Muscle of leg (tissue), 16 donors: ENCODE measurements at places on chromosomes 13 and 19.

- no peak for DNase-seq
These were observed 47.6 kb upstream of the CNMD start for GRCh38 chr13:52787235-52787634.

DNA sequence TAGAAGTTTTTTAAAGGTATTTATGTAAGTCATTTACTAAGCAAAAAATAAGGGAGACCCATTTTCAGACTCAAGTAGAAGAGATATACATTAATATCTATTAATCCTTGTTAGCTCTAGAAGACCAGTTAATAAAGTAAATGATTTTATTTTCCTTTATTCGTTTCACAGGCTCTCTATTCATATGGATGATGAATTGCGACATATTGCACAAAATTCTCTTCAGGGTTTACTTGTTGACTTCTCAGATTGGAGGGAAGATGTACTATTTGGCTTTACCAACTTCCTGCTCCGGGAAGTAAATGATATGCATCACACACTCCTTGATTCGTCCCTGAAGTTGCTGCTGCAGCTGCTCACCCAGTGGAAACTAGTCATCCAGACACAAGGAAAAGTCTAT lies 139.3 kb downstream of the FRY start:
- DNase-seq: no peak

DNA sequence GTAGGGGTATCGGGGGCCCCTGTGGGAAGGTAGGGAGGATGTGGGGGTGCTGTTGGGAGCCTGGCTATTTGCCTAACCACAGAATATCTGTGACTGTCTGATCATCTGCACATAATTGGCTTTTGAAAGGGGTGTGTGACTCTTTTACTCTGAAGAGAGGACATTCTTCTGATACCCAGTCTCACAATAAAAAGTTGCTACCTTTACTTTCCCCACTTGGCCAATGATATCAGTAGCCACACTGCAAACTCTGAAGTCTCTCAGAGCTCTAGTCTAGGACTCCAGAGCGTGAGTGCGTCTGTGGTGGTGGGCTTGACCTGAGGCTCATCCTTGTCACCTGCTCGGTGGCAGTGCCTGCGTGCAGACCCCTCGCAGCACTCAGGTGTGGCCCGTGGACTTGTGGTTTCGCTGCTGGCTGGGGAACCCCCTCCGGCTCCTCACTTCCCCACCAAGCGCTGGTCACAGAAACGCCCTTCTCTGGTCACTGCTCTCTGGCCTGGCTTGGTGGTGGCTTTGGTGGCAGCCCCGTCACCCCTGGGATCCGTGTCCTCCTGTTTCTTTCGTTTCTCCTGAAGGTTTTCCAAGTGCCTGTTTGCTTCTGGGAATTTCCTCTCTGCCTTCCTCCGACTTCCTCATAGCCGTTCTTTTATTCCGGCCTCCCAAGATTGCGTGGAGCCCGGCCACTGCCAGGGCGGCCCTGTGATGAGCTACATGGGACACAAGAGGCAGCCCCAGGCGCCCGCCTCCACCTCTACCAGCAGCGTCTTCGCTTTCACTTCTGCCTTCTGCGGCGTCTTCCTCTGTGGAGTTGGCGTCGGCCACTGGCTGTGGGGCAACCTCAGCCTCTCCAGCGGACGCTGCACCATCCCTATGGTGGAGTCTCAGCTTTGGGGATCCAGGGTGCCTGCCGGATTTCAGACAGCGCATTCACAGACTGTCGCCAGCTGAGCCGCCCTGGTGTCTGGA lies 78.0 kb downstream of the ATP11A start:
- peak; percentile 56 for DNase-seq

DNA sequence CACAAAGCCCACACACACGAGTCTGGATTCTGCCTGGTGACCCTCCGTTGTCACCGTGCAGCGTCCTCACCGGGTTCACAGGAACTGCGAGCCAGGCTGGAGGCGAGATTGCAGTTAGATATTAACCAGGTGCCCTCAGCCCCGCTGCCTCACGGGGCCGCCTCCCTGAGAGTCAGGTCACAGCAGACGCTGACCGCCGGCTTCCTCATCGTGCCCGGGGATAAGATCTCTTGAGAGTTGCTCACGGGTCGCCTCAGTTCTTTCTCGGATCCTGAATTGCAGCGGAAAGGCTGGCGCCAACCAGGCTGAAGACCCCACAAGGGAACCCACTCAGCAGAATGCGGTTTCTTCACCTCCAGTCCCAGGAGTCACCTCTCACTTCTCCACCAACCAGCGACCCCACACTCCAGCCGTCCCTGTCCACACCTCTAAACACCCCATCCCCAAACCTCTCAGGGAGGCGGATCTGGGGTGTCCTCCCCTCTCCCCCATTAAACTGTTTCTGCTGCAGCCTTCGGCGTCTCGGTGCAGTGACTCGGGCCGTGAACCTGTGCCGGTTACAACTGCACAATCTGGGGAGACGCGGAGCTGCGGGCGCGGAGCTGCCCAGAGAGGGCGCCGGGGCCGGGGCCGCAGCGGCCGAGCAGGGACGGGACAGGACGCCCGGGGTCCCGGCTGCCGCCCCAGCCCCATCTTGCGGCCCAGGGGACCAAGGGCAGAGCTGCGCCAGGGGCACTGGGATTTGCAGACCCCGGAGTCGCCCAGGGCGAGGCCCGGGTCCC lies 591 bp downstream of the ZNF823 start:
- DNase-seq: peak; percentile 43

DNA sequence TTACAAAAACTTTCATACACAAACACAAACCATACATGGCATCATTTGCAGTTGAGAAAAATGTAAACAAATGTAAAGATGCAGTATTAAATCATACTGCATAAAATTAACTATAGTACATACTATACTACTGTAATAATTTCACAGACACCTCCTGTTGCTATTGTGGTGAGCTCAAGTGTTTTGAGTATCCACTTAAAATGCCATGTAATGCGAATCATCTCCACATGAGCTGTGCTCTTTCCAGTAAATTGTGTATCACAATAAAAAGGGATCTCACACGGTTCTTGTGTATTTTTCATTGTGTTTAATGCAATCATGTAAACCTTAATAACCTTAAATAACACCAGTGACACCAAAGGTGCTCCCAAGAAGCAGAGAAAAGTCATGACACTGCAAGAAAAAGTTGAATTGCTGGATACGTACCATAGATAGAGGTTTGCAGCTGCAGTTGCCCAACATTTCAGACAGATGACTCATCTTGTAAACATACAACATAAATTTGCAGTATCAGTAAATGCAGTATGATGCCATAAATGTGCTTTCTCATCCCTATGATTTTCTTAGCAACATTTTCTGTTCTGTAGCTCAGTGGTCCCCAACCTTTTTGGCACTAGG lies 166.6 kb downstream of the RAP2A start:
- DNase-seq: no peak

DNA sequence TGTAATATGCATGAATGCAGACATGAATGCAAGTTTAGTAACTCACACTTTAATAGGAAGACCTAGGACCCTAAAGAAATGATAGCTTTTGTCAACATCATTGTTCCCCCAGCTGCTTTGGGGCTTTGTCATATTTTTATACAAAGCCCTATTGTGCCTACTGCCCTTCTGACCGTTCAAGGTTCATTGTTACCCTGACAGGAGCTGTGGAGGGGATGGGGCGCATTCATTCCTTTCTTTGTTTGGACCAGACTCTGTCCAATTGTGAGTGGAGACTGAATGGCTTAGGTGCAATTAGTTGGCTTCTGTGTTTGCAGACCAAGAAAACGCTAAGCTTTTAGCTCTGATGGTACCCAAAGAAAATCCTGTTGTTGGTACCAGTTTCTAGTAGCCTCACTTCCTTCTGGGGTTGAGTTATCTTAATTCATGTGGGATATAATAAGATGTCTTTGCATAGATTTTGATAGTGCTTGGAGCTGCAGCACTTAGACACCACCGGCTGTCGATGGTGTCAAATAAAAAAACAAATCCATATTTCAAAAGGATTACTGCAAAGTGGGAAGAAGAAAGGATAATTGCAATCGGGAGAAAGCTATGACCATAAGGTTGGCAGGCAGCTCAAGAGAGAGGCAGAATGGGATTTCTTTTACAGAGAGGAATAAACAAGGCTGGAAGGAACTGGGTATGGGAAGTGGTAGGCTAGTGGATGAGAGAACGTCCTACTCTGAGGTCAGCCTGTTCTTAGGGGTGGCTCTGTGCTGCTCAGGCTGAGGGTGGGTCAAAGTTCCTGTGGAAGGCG lies 133.9 kb upstream of the TMTC4 start:
- DNase-seq: no peak

DNA sequence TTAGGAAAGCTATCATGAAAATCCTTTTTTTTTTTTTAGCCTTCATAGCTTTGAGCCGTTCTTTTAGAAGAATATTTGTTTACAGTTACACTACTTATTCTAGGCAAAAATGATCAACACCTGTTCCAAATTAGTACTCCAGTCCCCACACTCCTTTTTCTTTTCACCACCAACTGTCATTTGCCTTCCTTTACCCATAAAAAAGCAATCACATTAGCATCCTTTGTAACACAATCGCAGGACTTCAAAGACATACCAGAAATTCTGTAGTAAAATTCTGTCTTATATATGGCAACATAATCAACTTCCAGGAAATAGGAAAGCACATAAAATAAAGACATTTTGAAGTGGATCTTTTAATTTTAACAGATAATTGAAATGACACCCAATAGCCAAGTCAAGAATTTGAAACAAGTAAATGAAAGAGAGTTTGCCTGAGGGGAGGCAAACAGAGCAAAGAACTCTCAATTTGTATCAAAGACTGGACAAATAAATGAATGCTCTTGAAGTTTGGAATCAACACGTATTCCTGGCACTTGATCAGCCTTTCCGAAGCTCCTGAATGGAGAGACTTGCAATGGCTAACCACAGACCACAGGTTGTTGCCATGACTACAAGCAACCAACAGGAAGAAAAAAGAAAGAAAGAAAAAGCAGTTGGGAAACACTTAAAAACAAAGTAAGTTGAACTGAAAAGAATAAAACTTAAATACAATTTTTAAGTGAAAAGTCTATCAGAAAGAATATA lies 206.8 kb downstream of the PCDH9 start:
- DNase-seq: peak; percentile 37

DNA sequence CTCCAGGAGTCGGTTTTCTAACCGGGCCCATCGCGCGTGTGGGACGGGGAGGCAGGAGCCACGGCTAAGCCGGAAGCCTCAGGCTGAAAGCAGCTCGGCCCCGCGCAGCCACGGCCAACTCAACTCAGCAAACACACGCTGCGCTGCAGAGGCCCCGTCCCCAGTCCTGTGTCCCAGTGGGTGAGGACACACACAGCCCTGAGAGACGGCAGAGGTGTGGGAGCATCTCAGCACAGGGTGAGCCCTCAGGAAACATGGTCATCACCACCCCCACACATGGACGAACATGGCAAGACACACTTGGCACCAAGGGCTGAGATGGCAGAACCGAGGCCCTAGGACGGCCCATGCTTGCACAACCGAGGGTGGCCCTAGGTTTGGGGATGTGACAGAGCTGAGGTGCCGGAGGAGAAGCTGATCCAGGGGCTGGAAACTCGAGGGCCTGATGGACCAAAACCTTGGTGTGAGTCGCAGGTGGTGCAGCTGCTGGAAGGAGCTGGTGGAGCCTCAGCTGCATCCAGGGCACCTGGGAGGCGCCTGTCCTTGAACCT lies 29.0 kb upstream of the C13orf46 start:
- no peak for DNase-seq

DNA sequence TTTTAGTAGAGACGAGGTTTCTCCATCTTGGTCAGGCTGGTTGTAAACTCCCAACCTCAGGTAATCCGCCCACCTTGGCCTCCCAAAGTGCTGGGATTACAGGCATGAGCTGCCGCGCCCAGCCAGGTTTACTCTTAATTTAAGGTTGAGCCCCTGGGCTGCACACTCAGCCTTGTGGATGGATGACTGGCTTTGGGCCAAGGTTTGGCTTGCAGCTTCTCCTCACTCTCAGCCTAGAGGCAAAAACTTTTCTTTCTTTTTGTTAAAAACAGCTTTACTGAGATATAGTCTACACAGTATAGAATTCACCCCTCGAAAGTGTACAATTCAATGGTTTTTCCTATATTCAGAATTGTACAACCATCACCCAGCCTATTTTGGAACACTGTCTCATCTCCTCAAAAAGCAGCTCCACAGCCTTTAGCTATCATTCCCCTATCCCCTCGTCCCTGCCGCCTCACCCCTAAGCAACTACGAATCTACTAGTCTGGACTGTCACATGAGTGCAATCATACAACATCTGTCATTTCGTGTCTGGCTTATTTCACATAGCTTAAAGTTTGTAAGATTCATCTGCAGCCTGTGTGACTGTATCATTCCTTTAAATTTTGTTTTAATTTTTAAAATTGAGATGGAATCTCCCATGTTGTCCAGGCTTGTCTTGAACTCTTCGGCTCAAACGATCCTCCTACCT lies 14.5 kb upstream of the TSPAN16 start:
- peak; percentile 50 for DNase-seq

DNA sequence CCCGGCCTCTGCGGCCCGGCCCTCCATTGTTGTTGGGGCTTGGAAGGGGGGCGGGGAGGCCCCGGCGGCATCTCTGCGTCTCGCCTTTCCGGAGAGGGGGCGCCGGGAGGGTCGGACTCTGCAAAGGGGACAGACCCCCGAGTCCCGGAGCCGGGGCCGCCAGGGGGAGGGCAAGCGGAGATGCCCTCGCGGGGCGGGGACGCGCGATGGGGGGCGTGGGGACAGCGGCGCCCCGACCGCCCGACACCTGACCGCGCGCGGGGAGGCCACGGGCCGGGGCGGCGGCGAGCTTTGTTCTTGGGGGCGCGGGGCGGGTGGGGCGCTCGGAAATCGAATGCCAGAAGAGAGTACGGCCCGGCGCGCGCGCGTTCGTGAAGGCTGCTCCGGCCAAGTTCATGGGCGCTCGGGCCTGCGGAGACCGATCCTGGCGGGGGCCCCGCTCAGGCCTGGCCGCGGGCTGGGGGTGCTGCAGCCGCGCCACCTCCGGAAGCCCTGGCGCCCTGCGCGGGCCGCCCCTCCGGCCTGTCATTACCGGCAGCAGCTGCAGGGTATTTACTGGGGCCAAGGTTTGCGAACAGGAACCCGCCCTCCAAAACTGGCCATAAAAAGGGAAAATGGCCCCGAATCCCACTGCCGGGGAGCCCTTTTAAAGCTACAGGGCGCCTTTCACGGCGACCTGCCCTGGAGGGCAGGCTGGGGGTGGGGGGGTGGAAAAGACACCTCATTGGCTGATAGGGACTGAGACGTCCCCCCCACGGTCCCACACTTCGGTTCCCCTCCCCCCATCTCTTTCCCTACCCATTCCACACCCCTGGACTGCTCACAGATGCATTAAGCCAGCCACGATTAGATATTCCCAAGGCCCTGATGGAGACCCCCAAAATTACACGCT lies 11.1 kb upstream of the NANOS3 start:
- peak; percentile 56 for DNase-seq

DNA sequence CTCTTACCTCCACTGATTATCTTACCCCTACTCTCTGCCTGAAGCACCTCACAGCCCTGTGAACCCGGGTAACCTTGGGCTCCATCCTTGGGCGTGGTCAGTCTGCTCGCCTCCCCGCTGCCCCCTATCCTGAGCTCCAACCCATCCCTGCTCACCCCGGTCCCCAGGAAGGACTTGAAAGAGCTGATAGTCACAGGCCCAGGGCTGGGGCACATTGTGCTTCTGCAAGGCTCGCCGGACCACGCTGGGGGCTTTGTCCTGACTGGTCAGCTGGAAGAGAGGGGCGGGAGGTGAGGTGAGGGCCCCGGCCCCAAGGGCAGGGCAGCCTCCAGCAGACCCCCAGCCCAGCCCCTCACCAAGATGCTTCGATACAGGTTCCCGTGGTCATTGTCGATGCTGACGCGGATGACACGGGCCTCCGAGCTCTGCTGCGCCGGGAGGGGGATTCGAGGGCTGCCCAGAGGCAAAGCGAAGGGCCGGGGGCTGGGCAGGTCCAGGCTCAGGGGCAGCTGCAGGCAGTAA lies 13.0 kb upstream of the EPOR start:
- DNase-seq: no peak
